Activated CD8-positive, alpha-beta memory T cell treated with anti-CD3 and anti-CD28 coated beads for 36 hours (primary cell): ENCODE measurements at places on chromosomes 6 and 20. TPM values are rescaled to one million over a fixed set of nuclear protein-coding genes. Genes with fewer than 3 reads are reported as not detected.

ZHX3 gene
- total RNA-seq, result 16.0 TPM

OR2H2 gene
- total RNA-seq, result not detected

ATP9A gene
- 1.3 TPM for total RNA-seq

KLHDC3 gene
- total RNA-seq, result 71.4 TPM

SPATA25 gene
- 2.1 TPM for total RNA-seq

SIGLEC1 gene
- not detected for total RNA-seq

RAD21L1 gene
- total RNA-seq, result not detected

EYA4 gene
- not detected for total RNA-seq

FAXC gene
- not detected for total RNA-seq

ADGB gene
- total RNA-seq, result 0.52 TPM

PHACTR1 gene
- total RNA-seq, result 0.02 TPM
